ENCODE measurements at places on chromosomes 2 and 18.

- no peak for DNase-seq
Measured at GRCh38 chr2:176002688-176003210, 682 bp upstream of the LNPK start.

DNA sequence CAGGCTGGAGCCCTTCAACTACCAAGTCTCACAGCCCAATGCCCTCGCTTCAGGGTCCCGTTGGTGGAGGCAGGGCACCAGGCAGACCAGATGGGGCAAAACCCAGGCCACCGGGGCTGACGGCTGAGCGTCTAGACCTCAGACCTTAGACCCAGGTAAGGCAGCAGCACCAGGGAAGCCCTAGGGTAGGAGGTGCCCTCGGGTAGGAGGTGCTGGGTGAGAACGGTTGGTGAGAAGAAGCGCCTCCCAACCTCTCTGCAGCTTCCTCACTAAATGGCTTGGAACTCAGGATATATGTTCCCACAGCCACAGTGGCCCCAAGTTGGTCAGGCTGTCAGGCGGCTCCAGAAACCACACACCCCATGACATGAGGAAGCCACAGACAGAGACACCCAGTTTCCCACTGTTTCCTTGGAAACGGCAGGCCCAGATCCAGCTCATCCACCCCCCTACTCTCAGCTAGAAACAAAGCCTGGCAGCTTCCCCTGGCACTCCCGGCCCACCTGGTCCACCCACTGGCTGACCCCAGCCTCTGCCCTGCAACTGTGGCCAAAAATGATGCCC, 13.1 kb upstream of the MLPH start:
- no peak for DNase-seq

GRCh38 chr2:205014201-205014600, 468.9 kb downstream of the PARD3B start:
- DNase-seq = no peak

DNA sequence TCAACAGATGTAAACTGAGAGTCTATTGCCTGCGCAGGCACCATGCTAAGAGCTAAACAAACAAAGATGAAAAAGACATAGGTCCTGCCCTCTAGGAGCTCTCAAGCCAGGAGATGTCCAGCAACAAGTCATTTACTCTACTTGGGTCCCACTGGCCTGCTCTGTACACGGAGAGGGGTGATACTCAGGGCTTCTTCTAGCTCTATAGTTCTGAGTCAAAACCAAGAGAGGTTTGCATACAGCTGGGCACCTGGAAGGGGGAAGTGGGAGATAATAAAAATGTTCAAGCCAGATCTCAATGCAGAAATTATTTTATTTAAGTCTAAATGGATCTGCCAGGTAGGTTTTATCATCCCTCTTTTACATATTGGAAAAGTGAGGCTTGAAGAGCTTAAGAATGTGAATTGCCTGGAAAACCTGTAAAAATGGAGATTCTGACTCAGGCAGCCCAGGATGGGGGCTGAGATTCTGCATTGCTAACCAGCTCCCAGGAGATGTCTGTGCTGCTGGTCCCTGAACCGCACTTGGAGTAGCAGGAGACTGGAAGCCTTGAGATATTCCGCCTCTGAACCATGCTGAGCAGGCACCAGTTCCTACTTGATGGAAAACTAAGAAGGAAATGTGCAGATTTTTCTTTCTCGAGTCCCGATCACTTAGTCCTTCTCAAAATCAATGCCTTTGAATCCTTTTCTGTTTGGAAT, 201.1 kb downstream of the PRKCE start:
- no peak for DNase-seq

DNA sequence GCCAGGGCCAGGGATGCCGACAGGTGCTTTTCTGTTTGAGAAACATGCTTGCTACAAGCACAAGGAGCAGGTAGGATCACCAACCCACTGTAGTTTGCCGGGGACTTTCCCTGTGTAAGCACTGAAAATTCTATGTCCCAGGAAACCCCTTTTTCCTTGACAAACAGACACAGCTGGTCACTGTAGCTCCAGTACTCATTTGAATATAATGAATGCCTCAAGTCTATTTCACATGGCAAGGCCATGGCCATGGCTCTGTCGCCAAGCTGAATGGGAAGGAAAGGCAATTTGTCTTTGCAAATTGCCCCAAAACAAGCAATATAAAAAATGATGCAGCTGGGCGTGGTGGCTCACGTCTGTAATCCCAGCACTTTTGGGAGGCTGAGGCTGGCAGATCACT, 49.6 kb upstream of the IGFBP2 start:
- no peak for DNase-seq

Measured in cerebellar nuclear complex (tissue), 1 donor.